ENCODE measurements at places on chromosomes 5 and 9.
A peak's percentile ranks its signal among the peaks of the same experiment; 100 is the strongest.

- DNase-seq = no peak
Observed at GRCh38 chr9:125894566-125894965, 147.4 kb downstream of the PBX3 start.

DNA sequence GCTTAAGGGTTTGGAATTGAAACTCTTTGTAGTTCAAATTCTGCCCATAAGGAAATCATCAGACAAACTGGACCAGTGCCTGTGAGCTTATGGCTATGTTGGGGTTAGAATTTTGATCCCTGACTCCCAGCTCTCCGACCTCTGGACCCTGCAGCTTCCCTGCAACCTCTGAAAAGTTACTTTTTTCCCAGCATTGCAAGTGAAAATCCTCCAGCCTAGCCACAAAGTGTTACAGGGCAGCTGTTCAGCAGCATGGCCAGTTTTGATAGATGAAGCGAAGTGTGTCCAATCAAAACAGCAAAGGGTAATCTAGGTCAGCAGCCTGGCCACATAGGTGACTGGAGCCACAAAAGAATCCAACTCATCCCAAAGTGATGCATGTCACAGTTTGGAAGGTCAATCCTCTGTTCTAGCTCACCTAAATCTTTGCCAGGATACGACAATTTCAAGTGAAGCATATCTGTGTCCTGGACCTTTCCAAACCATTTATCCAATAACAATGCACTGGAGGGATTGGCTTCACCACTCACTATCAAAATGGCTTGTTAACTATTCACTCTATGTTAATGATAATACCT is 4.7 kb upstream of the CPEB4 start:
- DNase-seq = no peak

GRCh38 chr5:173858670-173859407 is 29.3 kb upstream of the CPEB4 start:
- no peak for DNase-seq

GRCh38 chr5:111635916-111636570 is 121.0 kb downstream of the NREP start:
- no peak for DNase-seq

GRCh38 chr5:52638732-52639131 is 149.0 kb upstream of the ITGA1 start:
- DNase-seq = no peak

GRCh38 chr5:18102733-18103132 is 468.5 kb downstream of the TAF11L14 start:
- DNase-seq = no peak

GRCh38 chr5:179166886-179167841 is 107.0 kb downstream of the ZNF354C start:
- peak; percentile 25 for DNase-seq

DNA sequence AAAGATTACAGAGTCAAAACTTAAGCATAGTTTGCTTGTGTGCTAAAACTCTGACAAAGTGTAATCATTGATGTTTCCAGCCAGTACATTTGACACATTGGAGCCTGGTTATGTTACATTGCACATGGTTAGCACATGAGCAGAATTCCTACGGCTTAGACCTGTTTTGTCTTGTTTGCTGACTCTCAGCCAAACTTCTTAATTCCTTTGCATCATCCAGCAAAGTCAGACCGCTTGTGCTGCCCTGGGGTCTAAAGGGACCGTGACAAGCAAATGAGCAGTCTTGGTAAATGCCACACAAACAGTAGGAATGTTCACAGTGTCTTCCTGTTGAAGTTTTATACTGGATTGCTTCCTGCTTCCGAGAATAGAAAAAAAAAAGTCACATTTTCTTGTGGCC is 72.0 kb upstream of the ENTREP1 start:
- no peak for DNase-seq

- no peak for DNase-seq
Observed at GRCh38 chr5:1923341-1923740, 40.6 kb upstream of the IRX4 start.

DNA sequence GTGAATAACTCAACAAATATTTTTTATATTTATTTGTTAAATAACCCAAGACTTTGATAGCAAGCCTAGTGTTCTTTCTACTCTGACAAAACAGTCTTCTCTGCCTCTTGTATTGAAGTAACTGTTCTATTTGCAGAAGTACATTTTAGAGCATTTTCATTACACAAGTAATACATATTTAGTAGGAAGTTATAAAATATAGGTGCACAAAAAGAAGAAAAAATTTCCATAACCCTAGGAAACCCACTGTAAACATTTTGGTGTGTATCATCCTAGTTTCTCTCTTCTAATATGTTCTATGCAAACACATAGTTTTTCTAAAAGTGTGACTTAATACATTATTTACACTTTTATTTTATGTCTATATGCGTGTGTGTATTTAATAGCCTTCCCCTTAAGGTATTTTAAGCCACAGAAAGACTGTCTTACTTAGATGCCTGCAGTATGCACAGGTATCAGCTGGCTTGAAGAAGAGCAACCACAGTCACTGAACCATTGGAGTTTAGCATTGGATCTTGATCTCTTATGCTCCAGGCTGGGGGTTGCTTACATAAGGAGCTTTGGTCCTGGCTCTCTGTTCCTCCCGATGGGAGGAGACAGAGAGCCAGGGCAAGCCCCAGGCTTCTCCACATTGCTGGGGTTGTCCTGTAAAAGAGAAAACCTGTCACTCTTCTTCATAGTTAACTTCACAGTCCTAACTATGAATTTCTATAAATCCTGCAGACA is 3.8 kb downstream of the SELENOP start:
- DNase-seq = no peak

DNA sequence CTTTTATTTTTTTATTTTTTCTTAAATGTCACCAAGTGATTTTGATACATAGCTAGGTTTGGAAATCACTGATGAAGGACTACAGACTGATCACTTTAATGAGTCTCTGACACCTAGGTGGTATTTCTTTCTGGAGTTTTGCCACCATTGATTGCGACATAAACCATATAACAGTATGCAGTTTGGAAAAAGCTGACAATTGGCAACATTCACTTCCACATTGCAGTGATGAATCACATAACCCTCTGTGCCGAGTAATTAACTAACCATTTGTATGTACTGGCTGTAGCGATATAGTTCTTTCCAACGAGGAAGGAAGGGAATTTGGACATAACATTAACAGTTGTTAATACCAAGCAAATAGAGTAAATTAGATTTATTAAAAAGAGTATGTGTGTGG is 222.9 kb upstream of the EFNA5 start:
- DNase-seq = peak; percentile 81

DNA sequence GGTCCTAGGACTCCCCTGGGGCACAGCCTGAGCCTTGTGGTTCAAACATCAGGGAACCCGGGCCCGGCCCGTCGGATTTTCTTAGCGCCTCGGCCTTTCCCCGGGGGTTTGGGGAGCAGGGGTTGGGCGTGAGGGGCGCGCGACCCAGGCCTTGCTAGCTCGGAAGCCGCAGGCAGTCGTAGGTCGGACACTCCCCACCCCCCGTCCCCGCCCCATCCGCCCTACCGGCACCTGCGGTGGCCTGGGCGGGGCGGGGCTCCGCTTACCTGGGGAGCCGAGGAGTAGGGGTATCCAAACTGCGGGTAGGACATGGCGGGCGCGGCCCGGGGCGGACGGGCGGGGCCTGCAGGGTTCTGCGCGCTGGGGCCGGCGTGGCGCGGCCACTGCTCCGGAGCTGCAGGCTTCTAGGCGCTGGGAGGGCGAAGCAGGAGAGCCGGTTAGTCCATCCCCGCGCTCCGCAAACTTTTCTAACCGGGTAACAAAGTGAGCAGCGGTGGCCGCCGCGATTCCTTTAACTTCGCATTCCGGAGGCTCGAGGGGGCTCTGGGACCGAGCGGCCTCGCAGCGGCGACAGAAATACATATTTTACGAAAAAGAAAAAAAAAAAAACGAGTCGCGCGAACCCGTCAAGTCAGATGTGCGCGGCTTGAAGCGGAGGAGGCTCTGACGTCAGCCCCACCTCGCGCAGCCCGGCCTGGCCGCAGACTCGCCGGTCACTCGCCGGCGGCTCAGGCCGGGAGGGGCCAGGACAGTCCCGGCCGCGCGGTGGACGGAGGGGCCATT is at the start of gene IRX4:
Gene IRX4, minus strand, starts transcription at position 589 of the 783 bp plus-strand sequence. Its CDS starts 278 bp downstream, at position 311.
- no peak for DNase-seq

GRCh38 chr5:98529321-98529720 is 244.1 kb upstream of the RGMB start:
- no peak for DNase-seq

DNA sequence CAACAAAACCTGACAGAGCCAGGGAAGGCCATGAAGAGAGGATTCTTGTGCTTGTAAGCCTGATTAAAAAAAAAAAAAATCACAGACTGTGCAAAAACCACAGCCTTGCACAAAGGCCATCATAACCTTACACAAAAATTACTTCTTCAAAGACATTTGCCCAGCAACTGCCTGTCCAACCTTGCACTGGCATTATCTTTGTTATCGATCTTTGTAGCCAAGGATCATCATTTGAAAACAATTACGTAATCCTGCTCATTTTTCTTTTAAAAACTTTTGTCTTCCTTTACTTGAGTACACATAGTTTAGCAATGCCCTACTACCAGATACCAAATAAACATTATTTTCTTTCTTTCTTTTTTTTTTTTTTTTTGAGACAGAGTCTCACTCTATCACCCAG is 125.1 kb downstream of the TEX10 start:
- no peak for DNase-seq

- no peak for DNase-seq
Observed at GRCh38 chr9:28688172-28688571, 1114.9 kb upstream of the C9orf72 start.

DNA sequence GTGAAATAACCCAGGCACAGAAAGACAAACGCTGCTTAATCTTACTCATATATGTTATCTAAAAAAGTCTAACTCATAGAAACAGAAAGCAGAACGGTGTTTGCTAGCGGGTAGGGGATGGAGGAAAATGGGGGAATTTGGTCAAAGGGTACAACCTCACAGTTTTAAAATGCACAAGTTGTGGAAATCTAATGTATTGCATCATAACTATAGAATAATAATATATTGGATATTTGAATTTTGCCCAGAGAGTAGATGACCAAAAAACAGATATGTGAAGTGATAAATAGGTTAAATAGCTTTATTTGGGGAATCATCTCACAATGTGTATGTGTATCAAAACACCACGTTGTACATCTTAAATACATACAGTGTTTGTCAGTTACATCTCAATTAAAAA is 22.3 kb upstream of the OSMR start:
- DNase-seq = no peak

- DNase-seq = no peak
Observed at GRCh38 chr9:87011551-87011950, 64.2 kb upstream of the GAS1 start.

- DNase-seq = no peak
Observed at GRCh38 chr5:151665613-151666012, 21.1 kb downstream of the SPARC start.

DNA sequence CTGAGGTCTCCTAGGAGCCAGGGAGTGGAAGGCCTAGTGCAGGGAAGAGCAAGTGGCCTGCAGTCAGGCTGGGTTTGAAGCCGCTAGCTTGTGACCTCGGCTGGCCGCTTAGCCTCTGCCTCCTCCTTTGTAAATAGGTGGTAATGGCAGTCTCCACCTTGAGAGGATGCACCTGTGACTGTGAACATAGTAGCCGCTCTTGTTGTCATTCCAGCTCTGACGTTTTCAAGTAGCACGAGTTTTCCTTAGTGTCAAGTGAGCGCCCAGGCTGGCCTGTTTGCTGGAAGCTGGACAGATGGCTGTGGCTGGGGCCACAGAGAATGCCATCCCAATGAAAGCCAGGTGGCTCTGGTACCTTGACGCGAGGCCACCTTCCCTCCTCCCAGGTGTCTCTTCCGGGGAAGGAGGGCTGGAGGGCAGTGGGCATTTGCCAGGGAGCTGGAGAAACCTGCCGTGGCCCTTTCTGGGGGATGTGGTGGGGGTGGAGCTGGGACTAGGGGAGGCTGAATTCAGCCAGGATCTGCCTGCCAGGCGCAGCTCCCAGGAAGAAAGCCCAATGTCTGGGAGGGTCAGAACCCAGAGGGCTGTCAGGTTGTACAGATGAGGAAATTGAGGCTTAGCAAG is 2.5 kb downstream of the ASS1 start:
- DNase-seq = no peak

DNA sequence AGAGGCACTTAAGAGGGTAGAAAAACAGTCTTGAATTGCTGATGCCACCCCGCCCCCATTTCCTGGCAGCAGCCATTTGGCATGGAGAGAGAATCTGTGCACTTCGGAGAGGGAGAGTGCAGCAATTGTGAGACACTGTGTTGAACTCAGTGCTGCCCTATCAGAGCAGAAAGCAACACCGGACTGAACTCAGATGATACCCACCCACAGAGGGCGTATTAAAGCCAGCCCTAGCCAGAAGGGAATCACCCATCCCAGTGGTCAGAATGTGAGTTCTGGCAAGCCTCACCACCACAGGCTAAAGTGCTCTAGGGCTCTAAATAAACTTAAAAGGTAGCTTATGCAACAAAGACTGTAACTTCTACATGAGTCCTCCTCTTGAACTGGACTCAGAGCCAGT is 88.4 kb upstream of the RGS7BP start:
- DNase-seq = no peak

DNA sequence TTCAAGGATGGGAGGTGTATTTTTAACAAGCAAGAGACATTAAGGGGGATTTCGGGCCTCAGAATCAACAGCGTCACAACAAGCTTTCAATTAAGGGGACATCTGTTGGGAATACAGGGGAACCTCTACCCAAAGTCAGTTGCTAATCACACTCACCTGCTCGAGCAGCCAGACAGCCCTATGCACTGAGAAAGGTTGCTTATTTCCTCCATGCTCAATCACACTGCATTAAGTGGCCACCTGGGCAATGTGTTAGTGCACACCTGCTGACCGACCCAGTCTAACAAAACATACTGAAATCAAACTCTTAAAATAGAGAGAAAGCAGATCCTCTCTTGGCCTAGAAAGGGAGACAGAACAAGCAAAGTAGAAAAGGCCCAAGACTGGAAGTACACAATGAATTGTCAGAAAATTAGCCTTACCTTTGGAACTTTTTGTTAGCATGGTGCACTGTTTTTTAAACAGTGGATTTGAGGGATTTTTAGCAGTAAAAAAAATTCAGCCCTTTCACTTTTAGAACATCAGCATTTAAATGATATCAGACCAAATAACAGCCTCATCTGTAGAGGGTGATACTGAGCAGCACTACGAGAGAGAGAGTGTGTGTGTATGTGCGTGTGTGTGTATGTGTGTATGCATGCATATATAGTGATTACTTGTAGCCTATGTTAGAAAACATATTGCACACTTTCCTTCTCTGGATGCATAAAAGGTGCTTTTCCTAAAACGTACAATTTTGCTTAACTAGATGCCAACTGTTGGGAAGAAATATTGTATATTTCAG is 1118.6 kb upstream of the DMAC1 start:
- no peak for DNase-seq

- DNase-seq = no peak
Observed at GRCh38 chr9:5762421-5762820, 70.5 kb downstream of the ERMP1 start.

DNA sequence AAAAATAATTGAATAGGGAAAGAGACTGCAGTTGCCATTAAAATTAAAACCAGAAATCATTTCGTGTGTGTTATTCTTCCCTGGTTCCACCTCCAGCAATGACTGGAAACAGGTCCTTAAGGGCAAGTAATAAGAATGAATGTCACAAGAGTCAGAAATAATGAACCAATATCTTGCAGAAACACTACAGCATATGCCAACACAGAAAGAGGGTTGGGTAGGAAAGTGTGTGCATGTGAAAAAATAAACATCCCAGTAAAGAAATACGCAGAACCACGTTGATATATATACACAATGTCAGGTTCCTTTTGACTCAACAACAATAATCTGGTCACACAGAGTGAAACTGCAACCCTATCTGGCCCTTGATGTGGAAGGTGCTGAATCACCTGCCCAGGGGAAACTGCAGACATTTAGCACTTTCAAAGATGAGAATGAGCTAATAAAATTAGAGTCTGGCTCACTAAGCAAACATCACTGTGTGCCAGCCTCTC is 15.0 kb downstream of the HMHB1 start:
- no peak for DNase-seq
